ENCODE measurements at places on chromosomes 6 and 20.

- DNase-seq, result no peak
These were observed 44.1 kb downstream of the PTK7 start for GRCh38 chr6:43120101-43120763.

DNA sequence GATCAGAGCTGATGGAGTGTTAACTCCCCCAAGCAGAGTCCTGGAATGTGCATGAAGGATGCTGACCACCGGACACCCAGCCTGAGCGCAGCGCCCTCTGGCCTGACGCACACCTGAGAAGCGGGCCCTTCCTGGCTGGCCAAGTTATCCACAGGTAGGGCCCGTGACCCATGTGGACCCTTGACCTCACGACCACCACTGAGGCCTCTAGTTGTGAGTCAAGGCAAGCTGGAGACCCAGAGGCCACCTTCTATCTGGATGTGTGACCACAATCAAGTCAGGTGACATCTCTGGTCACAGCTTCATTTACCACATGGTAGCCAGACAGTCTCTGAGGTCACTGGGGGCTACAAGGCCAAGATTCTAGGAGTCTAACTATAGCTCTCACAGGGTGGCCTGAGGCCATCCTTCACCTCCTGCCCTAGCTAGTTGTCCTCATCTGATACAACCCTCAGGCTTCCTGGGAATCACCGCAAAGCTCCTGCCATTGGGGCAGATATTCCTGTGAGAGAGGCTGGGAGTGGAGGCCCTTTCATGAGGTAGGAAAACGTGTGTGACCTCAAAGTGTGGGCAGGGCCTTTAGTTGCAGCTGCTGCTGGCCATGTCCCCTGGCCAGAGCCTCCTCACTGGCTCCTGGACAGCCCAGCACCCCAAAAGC is 53.1 kb downstream of the DSTN start:
- no peak for DNase-seq

- DNase-seq, result no peak
These were observed 15.6 kb downstream of the PPP1R10 start for GRCh38 chr6:30601436-30601814.

DNA sequence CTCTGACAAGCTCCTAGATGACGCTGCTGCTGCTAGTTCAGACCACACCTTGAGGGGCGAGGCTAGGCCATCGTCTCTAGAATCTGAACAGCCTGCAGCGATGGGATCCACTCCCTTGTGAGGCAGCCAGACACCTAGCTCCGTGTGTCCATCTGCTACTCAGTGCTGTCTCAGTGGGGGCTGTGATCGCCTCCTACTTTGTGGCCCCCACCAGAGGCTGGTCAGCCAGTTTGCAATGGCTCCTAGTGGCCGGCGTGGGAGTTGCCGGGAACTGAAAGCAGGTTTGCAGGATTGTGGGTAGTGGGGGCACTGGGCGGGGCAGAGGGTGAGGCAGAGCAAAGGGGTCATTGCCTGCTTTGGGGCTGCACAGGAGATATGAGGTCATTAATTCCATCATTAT is 2.8 kb downstream of the CCN5 start:
- DNase-seq, result no peak

DNA sequence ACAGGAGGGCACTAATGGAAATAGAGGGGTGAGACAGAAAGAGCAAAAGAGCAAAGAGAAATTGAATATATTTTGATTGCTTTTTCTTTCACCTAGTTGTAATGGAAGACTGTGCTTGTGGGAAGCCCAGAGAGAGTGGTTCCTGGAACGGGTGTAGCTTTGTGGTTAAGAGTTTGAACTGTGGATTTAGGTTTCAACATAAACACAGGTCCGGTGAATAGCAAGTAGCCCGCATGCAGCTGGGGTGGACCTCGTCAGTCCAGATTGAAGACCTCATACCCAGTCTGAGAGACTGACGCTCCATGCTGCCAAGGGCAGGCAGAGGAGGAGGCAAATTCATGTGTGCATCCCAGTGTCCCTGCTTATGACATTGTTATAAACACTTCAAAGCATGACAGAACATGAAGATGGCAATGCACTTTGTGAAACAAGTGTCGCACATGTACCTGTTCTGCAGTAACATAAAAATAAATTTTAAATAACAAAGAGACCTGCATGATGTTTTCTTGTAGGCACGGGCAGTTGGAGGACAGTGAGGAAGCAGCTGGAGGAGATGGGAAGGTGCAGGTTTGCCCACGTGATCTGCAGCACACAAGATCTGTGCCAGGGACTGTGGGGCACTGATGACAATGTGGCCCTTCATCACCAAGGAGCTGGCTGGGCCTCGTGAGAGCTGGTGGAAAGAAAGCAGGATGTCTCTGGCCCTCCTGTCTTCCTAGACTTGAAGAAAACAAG is 220.5 kb upstream of the SSTR4 start:
- DNase-seq, result no peak

- no peak for DNase-seq
These were observed 40.8 kb downstream of the IYD start for GRCh38 chr6:150409576-150410066.

- peak; percentile 34 for DNase-seq
These were observed 26.4 kb upstream of the EFHC1 start for GRCh38 chr6:52393780-52394179.

- no peak for DNase-seq
These were observed 838 bp downstream of the AHCY start for GRCh38 chr20:34302312-34302722.

DNA sequence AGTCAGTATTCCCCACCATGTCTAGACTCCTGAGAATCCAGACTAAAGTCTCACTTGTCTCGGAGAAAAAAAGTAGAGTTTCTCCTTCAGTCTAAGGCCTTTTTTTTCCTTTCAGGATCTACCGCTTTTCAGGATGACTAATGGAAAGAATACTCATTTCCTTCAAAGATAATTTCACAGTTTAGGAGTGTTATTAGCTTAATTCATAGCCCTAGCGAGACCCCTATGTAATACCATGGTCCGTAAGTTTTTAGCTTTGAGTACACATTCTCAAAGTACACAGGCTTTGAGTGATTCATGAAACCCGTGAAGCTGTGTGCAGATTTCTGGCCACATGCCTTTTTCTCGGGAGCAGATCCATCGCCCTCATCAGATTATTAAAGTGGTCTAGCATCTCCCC is 133.1 kb downstream of the SOX4 start:
- DNase-seq, result no peak

DNA sequence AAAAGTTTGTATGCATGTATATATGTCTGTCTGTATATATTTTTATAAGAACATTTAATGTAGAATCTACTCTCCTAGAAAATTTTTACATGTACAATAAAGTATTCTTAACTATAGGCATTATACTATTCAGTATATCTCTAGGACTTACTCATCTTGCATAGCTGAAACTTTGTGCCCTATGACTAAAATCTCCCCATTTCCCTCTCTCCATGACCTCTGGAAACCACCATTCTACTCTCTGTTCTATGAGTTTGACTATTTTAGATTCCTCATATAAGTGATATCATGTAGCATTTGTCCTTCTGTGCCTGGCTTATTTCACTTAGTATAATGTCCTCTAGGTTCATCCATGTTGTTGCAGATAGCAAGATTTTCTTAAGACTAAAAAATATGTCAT is 205.1 kb upstream of the SMLR1 start:
- no peak for DNase-seq

DNA sequence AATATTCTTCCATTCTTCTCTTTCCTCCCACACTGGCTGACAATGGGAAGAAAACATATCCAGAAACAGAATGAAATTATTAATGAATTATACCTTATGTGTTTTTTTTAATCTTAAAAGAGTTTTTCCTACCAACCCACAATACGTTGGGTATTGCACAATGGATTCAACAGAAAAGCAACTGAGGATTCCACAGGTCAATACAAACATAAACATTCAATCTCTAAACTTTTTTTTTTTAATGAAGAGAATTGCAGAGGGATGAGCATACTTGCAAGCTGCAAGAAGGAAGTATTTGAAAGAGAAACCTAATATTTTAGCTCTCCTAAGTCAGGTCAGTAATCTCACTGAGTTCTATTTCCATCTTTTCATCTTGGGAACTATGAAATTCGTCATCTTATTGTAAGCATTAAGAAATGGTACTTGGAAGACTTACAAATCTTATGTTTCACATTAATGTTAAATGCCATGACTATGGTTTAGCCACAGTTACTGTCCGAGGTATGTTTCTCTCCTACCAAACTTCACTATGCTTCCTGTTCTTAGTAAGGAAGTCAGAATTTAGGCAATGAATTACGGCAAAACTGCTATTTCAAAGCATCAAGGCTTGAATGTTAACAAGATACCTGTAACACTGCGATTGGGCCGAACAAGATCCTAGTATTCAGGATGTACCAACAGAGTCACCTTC is 100.8 kb downstream of the HIVEP2 start:
- DNase-seq, result no peak

- DNase-seq, result no peak
These were observed 1.2 kb downstream of the AKAP12 start for GRCh38 chr6:151240791-151241642.

GRCh38 chr20:51014797-51015722 is 7.8 kb downstream of the KCNG1 start:
- DNase-seq, result no peak

DNA sequence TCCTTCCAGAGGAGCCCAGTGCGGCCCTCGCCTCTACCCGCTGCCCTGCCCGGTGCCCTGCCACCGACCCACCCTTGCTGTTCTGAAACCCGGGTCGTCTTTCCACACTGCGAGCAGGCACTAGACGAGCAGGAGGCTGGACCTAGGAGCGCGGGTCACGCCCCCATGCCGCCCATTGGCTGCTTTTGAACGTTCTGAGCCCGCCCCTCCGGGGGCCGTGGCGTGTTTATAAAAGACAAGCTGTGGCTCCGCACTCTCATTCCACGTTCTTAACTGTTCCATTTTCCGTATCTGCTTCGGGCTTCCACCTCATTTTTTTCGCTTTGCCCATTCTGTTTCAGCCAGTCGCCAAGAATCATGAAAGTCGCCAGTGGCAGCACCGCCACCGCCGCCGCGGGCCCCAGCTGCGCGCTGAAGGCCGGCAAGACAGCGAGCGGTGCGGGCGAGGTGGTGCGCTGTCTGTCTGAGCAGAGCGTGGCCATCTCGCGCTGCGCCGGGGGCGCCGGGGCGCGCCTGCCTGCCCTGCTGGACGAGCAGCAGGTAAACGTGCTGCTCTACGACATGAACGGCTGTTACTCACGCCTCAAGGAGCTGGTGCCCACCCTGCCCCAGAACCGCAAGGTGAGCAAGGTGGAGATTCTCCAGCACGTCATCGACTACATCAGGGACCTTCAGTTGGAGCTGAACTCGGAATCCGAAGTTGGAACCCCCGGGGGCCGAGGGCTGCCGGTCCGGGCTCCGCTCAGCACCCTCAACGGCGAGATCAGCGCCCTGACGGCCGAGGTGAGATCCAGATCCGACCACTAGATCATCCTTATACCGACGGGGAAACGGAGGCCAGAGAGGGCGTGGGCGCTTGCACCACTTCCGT is at the start of gene ID1:
TSS of gene ID1 (plus strand) at position 259 of the 871 bp plus-strand sequence. CDS start at position 358, 99 bp downstream.
- peak; percentile 94 for DNase-seq

- peak; percentile 7 for DNase-seq
These were observed 1.1 kb downstream of the RNF39 start for GRCh38 chr6:30074331-30075093.

- DNase-seq, result no peak
These were observed 9.6 kb downstream of the ABHD12 start for GRCh38 chr20:25380945-25381614.

GRCh38 chr6:71157345-71157744 is 131.3 kb upstream of the OGFRL1 start:
- no peak for DNase-seq

GRCh38 chr6:26249957-26250697 is 114.9 kb upstream of the BTN3A2 start:
- peak; percentile 82 for DNase-seq

- no peak for DNase-seq
These were observed 245.5 kb downstream of the TAF4 start for GRCh38 chr20:61819921-61820825.

DNA sequence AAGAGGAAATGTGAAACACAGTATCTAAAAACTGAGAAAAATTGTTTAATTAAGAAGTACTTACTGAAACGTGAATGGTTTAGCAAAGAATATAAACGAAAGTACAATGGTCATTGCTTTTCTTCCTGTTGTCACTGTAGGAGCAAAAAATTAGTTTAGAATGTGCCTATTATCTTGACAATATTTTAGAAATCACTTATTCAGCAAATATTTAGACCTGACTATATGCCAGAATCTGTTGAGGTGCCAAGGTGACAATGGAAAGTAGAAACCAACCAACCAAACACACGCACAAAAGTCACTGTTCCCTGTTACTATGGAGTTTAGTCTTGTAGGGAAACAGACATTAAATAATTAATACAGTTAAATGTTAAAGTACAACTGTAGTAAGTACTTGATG is 20.5 kb downstream of the SLC35B3 start:
- DNase-seq, result no peak
